GM13977 (cell line): ENCODE measurements at places on chromosomes 12 and 14.

DNA sequence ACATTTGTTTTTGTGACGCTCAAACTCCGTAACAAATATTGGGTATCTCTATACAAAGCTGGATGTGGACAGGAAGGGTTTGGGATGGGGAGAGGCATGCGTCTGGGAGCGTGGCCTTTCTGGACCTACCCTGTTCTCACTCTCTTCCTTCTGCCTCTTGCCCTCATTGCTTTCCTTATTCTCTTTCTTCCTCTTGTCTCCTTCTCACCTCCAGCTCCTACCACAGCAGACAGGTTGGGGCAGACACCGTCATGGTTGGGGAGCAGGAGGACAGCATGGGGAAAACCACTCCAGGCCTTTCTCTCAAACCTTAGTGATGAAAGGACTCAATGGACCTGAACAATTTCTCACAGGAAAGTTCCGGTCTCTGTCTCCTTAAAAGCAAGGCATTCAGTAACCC lies 465.3 kb downstream of the RAD51B start:
- DNase-seq: no peak

- no peak for DNase-seq
Measured at GRCh38 chr12:88206601-88207000, 64.5 kb downstream of the TMTC3 start.

GRCh38 chr12:121345151-121345815 lies 6.9 kb downstream of the ANAPC5 start:
- no peak for DNase-seq

- DNase-seq: no peak
Measured at GRCh38 chr14:86575141-86575540, 1045.2 kb downstream of the FLRT2 start.

DNA sequence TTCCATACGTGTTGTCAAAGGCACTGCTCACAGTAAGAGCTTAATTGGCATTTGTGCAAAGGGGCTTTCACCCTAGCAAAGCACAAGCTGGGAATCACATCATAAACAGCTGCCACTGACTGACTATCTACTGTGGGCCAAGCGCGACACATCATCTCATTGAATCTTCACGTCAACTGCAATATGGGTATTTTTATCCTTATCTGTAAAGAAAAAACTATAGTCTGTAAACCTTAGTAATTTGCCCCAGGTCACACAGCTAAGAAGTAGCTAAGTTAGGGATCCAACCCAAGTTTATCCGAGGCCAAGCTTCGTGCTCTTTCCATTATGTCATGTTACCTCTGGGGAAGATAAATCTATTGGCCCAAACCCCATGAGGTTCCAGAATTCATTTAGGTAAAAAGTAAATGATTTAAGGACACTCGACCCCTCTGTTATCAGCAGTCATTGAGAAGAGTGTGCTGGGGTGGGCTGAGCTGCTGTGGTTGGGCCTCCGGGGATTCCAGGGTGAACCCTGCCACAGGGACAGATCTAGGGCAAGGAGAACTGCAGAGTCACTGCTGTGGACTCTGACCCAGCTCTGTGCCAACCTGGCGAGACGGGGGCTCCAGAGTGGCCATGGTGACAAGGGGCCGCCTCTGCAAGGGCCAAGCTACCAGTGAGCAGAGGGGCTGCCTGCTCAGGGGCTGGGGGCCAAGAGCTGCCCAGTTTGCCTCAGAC lies 27.6 kb downstream of the NCKAP5L start:
- DNase-seq: no peak

GRCh38 chr12:113466454-113467141 lies 5.1 kb downstream of the LHX5 start:
- DNase-seq: no peak

DNA sequence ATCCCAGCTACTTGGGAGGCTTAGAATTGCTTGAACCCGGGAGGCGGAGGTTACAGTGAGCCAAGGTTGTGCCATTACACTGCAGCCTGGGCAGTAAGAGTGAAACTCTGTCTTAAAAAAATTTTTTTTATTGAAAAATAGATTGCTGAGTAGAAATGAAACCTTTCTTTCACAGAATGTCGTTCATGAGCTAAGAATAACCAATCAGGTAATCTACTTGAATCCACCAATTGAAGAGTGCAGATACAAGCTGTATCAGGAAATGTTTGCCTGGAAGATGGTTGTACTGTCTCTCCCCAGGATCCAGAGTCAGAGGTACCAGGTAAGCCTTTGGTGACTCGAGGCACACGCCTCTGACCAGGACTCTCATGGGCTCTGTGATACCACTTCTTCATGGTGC lies 27.0 kb downstream of the DYNC1H1 start:
- peak; percentile 60 for DNase-seq

GRCh38 chr14:33035416-33036194 lies 96.9 kb downstream of the NPAS3 start:
- no peak for DNase-seq

- peak; percentile 78 for DNase-seq
Measured at GRCh38 chr14:23577710-23578392, 739 bp downstream of the JPH4 start.

- DNase-seq: no peak
Measured at GRCh38 chr14:44663136-44663535, 156.1 kb upstream of the FSCB start.

DNA sequence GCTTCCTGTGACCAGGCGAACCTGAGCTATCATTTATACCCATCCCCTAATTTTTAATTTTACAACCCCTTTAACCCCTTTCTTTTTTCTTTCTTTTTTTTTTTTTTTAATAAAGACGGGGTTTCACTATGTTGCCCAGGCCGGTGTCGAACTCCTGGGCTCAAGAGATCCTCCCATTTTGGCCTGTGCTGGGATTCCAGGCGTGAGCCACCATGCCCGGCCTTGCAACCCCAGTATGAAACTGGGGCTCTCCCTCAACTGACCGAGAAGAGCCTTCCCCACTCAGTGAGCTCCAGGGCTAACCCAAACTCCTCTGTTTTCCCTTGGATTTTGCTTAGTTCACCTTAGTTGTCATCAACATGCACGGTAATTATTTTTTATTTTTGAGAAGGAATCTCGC lies 992 bp downstream of the CPSF2 start:
- DNase-seq: no peak

DNA sequence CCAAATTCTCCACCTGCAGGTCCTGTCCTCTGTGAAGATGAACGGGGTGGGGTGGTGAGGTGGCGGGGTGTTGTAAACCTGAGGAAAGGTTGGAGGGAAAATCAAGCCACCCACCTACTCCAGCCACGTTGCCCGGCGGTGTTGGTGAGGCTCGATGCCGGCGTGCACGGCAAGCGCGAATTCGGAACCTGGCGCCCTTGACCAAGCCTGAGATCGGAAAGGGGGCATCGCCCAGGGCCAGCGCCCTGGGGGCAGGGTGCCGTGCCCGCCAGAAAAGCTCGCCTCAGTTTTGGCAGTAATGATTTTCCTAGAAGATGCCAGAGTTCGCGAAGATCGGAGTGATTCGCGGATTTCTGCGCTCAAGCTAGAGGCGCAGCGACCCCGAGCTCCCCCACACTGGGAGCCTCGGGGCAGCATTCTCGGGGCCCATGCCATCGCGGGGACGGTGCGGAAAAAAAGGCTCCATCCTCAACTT lies 817 bp downstream of the STXBP6 start:
- no peak for DNase-seq

DNA sequence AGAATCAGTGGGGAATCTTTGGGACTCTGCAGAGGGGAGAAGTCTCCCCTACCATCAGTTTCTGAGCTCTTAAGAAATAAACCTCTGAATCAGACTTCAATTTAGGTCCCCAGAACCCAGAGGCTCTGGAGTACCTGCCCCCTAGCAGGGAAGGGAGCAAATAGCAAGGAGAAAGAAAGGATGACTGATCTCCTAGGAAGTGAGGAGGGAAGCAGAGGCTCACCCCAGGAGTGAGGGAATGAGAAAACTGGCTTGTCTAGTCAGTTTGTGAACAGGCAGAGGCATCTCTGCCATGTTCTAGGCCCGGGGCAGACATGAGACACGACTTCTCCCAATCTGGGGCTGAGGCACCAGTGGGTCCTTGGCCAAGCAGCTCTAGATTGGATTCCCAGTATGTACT lies 24.3 kb upstream of the SMUG1 start:
- DNase-seq: no peak

GRCh38 chr12:51192284-51192671 lies 19.3 kb upstream of the TFCP2 start:
- no peak for DNase-seq

DNA sequence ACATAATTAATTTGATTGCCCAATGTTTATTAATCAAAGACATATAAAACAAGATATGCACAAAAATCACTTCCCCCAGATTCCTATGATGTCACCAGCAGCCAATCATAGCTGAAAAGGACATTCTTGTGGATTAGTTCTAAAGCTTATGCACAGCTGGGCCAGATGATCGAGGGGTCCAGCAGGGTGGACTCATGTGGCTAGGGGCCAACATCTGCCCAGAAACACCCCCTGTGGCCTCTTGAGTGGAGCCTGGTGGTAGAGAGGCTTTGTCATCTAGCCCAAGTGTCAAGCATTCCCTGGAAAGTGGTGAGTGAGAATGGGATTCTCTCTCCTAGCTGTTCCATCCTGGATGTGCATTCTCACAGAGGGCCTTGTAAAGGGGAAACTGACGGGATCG lies 590.0 kb downstream of the BCL11B start:
- DNase-seq: no peak

GRCh38 chr12:118694128-118694775 lies 287.1 kb upstream of the SRRM4 start:
- no peak for DNase-seq

- no peak for DNase-seq
Measured at GRCh38 chr12:31845613-31846322, 113.4 kb upstream of the RESF1 start.

- DNase-seq: no peak
Measured at GRCh38 chr12:19154686-19155085, 25.2 kb downstream of the PLEKHA5 start.

DNA sequence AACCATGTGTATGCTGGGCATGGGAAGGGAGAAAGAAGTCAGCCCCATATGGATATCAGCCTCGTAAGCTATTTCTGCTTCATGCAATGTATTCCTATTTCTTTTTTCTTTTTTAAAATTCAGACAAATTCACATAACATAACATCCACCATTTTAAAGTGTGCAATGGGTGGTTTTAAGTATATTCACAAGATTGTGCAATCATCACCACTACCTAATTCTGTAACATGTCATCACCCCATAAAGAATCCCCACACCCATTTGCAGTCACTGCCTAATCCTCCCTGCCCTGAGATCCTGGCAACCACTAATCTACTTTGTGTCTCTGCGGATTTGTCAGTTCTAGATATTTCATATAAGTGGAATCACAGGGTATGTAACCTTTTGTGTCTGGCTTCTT lies 9.5 kb downstream of the POMT2 start:
- DNase-seq: no peak

GRCh38 chr12:100279607-100280244 lies 12.7 kb downstream of the SCYL2 start:
- DNase-seq: no peak

DNA sequence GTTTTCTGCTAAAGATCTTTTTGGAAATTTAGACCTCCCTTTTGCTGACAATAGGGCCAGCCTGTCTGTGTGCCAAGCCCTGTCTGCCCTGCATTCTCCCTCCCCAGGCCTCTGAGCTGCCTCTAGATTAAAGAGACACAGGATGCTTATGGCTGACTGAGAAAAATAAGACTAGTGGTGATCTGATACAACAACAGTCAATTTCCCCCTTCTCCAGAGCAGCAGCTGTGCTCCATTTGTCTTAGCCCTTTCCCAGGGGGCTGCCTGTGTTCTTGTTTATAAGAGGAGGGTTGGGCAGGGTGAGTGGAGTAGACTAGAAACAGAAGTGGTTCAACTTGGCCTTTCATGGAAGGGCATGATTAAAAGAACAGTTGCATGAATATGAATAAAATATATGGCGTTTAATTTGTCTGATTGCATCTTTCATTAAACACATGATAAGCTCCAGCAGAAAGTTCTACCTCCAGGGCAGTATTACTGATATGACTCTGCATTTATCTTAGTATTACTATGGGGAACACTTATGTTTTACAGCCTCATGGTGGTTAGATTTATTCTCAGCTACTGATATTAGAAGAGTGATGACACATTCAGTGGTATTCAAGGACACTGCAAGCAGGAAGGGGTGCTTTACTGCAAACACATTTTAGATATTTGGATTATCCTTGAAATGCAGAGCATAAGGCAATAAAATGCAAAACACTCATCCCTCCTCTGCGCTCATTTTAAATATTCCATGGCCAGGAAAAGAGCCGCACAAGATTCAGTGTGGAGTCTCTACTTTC lies 150.2 kb upstream of the CLEC14A start:
- DNase-seq: no peak

DNA sequence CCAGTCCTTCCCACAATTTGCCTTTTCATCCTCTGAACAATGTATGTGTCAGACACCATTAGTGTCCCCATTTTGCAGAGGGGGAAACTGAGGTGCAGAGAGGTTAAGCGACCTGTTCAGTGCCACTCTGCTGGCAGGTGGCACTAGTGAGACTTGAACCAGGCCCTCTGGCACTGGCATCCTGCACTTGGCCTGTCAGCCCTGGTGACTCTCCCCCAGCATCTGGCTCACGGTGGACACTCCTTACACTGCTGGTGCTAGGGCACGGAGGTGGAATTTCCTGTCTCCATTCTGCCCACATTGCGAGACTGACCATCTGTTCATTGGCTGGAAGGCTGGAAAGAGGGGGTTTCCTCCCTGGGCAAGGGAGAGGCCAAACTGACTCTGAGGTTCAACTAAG lies 48.7 kb downstream of the CCNK start:
- DNase-seq: no peak

GRCh38 chr12:104653730-104654664 lies 197.2 kb downstream of the CHST11 start:
- DNase-seq: peak; percentile 25
